ENCODE measurements at places on chromosomes 6 and 20.
A peak's percentile ranks its signal among the peaks of the same experiment; 100 is the strongest.

- DNase-seq, result no peak
Observed at GRCh38 chr6:27678469-27678868, 205.6 kb upstream of the ZNF184 start.

- peak; percentile 23 for DNase-seq
Observed at GRCh38 chr20:42483730-42484303, 705.9 kb downstream of the PTPRT start.

DNA sequence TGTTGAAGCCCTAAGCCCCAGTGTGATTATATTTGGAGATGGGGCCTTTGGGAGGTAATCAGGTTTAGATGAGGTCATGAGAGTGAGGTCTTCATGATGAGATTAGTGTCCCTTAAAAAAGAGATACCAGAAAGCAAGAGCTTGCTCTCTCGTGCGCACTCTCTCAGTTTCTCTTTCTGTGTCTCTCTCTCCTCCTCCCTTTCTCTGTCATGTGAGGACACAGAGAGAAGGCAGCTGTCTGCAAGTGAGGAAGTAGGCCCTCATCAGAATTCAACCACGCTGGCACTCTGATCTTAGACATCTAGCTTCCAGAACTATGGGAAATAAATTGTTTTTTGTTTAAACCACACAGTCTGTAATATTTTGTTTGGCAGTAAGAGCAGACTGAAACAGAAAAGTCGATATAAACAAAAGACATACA, 180.5 kb downstream of the IBTK start:
- DNase-seq, result no peak

DNA sequence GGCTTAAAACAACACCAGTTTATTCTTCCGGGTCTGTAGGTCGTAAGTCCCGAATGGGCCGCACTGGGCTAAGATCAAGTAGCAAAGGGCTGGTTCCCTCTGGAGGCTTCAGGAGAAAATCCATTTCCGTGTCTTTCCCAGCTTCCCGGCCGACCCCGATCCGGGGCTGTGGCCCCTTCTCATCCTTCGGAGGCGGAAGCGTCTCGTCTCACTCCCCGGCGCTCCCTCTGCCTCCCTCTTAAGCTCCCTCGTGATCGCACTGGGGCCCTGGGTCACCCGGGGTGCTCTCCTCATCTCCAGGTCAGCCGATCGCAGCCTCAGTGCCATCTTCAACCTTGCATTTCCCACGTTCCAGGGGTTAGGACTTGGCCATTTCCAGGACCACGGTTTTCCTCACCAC, 199.4 kb downstream of the WDR27 start:
- no peak for DNase-seq

DNA sequence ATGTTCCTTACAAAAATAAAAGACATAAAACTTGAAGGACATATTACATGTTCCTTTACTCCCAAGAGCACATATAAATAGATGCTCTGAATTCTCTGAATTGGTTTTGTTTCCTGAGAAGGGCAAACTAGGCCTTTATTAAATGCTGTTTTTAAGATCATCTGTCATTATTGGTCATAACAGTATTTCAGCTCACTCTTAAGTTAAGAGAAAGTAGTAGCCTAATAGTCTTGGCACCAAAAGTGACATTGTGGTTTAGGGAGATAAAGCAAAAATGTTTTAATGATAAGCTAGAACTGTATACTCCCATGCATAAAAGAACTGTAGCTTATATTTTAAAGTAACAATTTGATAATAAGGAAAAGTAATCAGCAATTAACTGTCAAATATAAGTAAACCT, 361.1 kb upstream of the PTCHD4 start:
- no peak for DNase-seq

DNA sequence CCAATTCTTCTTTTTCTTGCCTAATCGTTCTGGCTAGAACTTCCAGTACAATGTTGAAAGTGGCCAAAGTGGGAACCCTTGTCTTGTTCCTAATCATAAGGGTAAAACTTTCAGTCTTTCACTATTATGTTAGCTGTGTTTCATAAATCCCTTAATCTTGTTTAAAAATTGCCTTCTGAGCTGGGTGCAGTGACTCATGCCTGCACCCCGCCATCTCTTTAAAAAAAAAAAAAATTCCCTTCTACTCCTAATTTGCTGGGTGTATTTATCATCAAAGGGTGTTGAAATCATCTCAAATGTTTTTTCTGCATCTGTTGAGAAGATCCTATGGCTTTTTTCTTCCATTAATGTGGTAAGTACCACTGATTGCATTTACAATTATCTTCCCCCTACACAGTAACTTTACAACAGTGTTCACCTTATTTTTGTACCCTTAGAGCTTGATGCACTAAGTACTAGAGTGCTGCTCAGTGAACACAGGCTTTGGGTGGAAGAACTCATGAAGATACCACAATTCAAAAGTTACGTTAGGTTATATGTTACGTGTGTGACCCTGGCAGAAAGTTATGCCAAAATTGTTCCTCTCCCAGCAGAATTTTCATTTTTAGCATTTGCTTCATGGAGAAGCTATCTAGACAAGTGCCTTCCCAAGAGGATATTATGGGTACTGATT, 9.7 kb downstream of the SNRPB start:
- no peak for DNase-seq

- no peak for DNase-seq
Observed at GRCh38 chr6:139313784-139314545, 22.2 kb upstream of the TXLNB start.

DNA sequence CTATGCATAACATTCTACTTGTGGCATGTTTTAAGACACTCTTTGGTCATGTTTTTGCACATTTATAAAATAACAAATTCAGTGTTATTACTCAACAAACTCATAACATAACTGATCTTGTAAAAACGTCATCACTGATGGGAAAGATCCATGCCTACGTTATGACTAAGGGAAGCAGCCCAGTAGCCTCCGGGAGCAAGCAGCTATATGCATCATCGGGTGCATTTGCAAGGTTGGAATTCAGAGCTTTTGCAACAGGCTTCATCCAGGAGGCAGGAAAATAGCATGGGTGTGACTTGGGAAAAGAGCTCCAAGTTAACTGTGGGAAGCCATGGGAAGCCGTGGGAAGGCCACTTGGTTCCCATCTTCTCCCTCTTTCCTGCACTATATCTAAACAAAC, 271.6 kb upstream of the SGK1 start:
- DNase-seq, result no peak

GRCh38 chr6:45507186-45507585, 129.5 kb upstream of the SUPT3H start:
- no peak for DNase-seq

DNA sequence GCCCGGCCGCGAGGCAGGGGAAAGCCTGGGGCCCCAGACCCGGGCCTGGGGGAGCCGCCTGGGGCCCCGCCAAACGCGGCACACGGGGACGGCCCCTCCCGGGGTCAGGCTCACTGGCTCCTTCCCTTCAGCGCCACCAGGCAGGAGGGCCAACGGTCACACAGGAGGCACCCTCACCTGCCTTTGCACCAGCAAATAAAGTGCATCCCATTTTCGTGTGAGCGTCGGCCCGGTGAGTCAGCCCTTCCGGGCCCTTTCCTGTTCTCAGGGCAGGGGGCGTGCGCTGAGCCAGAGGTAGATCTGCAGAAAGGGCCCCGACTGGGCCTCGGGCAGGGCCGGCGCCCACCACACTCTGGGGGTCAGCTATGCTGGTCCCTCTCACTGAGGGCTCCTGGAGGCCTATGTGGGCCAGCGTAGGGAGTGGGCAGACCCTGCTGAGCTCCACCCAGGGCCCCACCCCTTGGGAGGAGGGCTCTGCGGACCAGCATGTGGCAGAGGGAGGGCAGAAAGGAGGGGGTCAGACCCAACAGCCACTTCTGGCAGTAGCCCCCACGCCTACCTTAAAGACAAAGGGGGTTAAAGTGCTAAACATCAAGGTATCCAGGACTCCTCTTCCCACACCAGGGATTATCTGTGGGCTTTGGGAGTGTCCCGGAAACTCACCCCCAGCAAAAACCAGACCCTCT, 931 bp upstream of the UCKL1 start:
- DNase-seq, result peak; percentile 85

DNA sequence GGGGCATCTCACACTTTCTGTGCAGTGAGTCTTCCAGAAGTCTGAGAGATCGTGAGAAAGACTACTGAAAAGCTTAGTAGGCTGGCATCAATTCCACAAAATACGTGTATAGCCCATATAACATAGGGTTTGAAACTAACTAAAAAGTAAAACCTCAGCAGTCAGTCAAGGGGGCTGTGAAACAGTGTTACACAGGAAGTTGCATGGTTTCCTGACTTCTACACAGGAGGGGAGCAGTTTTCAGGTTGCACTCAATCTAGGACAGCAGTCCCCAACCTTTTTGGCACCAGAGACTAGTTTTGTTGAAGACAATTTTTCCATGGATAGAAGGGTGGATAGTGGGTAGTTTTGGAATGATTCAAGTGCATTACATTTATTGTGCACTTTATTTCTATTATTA, 4.7 kb upstream of the LY86 start:
- DNase-seq, result no peak

DNA sequence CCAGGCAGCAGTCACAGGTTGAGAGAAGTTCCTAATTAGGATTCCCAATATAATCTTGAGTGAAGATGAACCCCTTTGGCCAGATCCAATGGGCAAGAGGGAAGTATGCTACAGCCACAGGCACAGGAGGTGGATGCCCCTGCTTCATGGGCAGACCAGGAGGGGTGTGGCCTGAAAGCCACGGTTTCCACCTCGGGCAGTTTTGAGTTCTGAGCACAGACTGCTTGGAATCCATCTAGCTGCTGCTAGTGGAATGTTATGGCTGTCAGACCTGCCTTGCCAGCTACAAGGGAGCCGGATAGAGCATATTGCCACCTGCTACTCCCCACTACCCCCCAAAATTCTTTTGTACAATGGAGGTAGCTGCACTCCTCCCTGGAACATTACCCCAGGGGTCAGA, 672.9 kb downstream of the HACE1 start:
- DNase-seq, result no peak

- no peak for DNase-seq
Observed at GRCh38 chr6:136991646-136992045, 53.1 kb downstream of the IL20RA start.

- DNase-seq, result no peak
Observed at GRCh38 chr6:18091382-18091781, 31.1 kb downstream of the NHLRC1 start.

GRCh38 chr6:3882431-3882830, 33.3 kb downstream of the FAM50B start:
- no peak for DNase-seq

DNA sequence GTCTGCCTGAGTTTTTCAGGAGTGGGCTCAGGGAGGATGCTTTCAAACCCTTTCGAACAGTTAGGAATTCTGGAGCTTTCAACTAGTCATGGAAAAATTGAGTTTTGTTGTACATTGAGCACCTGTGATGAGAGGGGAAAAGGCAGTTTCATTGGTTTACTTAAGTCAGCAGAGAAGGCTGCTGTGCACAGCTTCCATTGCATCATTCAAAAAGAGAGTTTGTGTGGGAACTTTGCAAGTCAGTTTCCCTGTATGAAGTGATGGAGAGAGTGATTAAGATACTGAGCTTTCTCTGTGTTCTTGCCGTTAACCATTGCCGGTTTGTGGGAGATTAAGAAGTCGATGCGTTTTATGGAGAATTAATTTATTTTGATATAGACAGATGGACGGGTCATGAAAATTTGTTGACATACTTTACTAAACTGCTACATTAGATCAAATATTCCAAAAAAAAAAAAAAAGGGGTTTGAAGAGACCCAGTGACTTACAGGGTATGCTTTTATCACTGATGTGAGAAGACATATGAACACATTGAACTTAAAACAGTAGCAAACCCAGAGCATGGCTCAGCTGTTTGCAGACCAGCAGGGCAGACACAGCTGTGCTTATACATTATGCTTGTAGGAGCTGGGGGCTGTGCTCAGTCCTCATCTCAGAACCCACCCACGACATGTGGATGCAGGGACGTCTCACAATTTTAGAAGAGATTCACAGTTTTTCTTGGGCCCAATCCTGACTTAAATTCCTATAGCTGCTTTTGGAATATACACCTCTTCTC, 234.1 kb downstream of the SOX4 start:
- DNase-seq, result no peak

DNA sequence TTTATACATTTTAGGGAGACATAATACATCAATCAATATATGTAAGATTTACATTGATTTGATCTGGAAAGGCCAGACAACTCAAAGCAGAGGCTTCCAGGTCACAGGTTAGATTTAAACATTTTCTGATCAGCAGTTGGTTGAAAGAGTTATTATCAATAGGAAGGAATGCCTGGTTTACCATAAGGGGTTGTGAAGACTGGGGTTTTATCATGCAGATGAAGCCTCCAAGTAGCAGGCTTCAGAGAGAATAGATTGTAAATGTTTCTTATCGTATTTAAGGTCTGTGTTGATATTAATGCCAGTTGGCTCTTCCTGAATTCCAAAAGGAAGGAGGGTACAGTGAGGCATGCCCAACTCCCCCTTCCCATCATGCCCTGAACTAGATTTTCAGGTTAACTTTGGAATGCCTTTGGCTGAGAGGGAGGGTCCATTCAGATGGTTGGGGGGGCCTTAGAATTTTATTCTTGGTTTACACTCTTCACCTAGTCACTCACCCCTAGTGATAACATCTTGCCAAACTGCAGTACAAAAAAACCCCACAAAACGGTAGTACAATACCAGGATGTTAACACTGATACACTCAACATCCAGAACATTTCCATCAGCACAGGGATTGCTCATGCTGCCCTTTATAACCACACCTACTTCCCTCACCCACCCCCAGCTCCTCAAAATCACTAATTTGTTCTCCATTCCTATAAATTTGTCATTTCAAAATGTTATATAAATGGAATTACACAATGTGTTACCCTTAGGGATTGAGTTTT, 259.6 kb upstream of the PLN start:
- DNase-seq, result no peak

DNA sequence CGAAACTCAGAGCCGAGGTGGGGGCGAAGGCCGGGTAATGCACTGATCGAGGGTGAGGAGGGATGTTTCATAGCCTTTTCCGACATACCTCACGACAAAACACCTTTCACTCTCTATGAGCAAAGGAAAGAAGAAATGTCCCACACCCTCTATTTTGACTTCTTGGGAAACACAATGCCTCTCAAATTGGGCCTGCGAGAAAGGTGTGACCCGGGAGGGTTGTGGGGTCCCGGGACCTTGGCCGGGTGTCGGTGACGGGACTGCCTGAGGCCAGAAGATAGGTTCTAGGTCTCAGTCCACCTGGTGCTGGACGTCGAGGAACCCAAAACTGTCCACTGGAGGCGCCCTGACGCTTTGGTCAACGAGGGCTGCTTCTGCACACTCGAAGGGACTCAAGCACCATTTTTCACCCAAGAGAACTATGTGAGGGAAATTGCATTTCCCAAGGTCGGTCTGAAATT, 41.1 kb upstream of the OSTM1 start:
- peak; percentile 57 for DNase-seq

DNA sequence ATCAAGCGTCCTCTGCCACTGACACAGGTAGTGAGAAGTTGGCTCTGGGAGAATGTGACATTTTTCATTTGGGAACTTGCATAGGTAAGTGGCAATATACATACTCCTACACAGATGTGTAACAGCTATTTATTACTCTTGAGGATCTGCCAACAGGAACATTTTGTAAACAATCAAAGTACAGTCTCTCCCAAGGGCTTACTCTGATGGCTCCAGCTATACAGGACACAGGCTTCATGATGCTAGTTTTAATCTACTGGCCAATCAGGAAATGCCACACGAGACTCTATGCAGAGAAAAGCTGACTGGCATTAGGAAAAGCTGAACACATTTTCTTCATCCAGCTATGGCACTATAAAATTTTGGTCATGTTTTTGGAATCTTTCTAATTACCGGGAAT, 57.8 kb downstream of the POPDC3 start:
- no peak for DNase-seq
